ENCODE measurements at places on chromosomes 11 and 22. TPM values are rescaled to one million over a fixed set of nuclear protein-coding genes. Genes with fewer than 3 reads are reported as not detected.

GRCh38 chr11:2480874-2481220 is 36.0 kb downstream of the KCNQ1 start:
- no peak for DNase-seq

GRCh38 chr22:38700789-38701628 is at the start of gene JOSD1:
TSS of gene JOSD1 (minus strand) at chr22:38700943. CDS start at chr22:38699987, 956 bp downstream.
- peak; percentile 98 for DNase-seq

GRCh38 chr11:115653926-115654325 is 149.7 kb upstream of the CADM1 start:
- no peak for DNase-seq

DNA sequence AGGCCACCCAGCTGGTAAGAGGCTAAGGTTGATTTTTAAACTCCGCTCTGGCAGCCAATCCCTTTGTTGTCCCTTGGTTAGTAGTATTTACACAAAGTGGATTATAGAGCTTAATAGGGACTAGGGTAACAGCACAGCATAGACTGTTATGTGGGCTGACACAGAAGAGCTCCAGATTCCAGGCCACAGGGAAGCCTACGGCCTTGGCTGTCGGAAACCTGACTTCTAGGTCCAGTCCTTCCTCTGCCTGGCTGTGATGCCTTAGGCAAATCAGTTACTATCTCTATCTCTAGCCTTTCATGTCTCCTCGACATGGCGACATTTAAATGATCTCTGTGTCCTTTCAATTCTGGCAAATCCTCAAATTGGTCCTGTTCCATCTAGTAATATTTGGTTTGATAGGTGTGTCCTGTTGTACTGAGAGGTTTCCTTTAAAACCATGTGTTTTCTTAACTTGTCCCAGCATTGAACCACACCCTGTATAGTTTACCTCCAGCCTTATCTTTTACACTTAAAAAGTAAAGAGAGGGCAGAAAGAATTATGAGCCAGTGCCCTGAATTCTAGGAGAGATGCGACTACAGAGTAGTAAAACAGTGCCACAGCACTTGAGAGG is 4.2 kb downstream of the MMP1 start:
- no peak for DNase-seq

DNA sequence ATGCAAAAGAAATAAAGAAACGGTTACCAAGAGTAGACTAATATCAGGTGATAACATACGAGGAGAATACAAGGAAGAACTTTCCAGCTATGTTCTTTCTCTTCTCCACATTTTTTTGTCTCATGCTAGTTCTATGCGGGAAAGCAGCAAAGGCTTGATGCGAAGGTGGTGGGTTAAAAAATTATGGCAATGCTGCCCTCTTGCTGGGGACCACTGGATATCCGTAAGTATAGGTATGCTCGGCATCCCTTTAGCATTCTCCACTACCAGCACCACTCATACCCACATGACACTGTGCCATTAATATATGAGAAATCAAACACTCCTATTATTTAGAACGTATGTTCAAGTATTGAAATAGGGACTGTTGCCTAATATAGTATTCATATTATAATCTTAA is 776.4 kb downstream of the LRRC4C start:
- no peak for DNase-seq

POLDIP3 gene
- total RNA-seq: 66.5 TPM

MMP1 gene
- not detected for total RNA-seq

HPX gene
- 4.7 TPM for total RNA-seq

CENATAC gene
- total RNA-seq: 121 TPM
